ENCODE measurements at places on chromosomes 5 and 9.

- peak; percentile 95 for DNase-seq
These were observed 16.6 kb upstream of the MEGF9 start for GRCh38 chr9:120730654-120731514.

DNA sequence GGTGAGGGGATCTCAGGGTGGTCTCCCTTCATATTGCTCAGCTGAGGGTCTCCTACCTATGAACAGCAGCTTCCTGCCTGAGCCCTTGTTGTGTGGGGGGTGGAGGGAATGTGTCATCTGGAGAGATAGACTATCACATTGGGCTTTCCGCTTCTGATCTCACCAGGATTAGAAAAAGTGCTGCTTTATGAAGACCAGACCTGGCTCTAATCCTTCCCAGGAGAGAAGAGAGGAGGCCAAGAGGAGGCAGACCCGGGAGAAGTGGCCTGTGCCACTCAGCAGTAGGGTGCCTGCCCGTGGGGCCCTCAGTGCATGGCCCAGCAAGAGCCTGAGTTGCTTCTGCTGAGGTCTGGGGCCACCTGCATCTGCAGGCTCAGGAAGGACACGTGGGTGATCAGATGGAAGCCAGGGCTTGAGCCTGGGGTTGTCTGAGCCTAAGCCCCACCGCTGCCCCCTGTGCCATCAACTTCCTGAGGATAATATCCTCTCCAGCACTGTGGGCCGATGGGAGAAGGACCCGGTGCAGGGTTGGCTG, 22.1 kb upstream of the COL5A1 start:
- no peak for DNase-seq

- no peak for DNase-seq
These were observed 167.5 kb downstream of the NMUR2 start for GRCh38 chr5:152237531-152237930.

DNA sequence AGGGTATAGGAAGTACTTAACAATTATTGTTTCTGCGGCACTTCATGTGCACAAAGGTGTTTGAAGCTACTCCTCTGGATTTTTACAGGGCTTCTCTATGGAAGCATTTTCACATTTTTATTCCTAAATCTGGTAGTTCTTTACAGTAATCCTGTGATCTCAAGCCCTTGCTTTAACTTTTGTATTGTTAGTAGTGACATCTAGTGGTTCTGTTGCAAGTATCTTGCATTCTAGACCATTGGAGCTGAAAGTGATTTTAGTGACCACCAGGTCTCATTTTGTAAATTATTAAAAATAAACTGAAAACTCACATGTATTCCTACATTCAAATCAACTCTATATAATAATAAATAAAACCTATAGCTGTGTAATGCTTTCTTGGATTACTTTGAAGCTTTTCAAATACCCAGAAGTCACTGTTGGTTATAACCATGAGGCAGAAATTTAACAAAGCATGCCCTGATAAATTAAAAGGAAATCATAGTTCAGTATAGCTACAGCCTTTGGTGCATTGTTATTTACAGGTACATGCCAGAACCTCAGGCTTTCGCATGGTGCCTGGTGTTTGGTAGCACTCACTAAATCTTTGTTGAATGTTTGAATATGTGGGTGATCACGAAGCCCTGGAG, 18.9 kb downstream of the RPS23 start:
- DNase-seq, result peak; percentile 36

DNA sequence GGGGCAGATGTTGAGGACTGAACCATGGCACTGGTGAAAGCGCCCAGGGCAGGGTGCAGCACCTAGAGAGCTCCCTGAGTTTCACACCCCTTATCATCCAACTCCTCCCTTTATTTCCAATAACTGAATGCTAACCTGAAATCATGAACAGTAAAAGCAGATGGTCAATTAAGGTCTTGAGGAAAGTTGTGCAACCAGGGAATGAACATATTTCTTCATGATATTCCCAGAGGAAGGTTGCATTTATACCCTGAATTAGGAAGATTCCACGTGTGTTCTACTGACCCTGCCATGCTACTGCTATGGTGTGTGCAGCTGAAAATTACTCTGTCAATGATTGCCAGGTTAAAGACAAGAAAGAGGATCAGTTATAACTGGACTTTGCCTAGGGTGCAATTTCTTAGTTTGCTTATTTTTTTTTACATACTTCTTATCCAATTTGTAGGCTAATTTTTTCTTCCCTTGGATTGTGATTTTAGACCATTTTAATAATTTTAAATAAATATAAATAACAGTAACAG, 319.8 kb downstream of the SEMA5A start:
- DNase-seq, result peak; percentile 13

GRCh38 chr5:177496070-177496726, 1.2 kb downstream of the PDLIM7 start:
- peak; percentile 67 for DNase-seq

DNA sequence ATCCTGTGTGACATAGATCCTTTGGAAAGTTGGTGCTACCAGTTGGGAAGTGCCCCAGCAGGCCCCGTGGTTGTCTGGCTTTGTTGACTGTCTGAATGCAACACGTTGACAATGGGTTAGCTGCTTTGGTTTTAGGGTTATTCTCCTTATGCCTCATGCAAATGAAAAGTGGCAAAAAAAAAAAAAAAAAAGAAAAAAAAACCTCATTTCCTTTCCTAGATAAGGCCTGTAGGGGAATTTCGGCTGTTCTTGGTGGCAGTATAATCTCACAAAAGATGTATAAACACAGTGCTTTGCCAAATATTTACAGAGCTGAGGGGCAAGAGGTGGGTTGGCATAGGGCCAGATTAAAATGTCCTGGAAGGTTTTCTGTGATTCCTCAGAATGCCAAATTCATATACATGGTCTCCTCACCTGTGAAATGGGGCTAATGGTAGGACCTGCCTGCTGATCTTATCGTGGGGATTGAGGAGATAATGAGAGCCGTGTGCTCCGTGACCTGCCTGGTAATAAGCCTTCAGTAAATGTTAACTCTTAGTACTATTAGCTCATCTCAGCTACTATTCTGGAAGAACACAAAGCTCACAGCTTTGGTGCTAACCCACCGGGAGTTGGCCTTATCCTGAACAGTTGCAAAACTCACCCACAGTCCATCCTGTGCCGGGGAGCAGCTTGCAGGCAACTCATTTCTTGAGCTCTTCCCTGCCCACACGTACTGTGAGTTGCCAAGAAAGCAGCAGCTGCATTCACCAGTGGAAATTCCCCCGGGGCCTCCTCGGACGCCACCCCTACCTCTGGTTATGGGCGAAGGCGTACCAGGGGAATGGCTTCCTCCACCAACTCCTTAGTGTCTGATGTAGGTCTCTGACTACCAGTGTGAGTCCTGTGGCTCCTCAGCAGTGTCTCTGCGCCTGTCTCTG, 220.3 kb downstream of the NR3C1 start:
- no peak for DNase-seq
